ENCODE measurements at places on chromosomes 3 and 15. TPM values are rescaled to one million over a fixed set of nuclear protein-coding genes. Genes with fewer than 3 reads are reported as not detected.

The MST1R gene
- 4.8 TPM for total RNA-seq

The DGKG gene
- total RNA-seq = not detected

The NANOGP8 gene
- total RNA-seq = 31.9 TPM

The PLA1A gene
- not detected for total RNA-seq

The PROS1 gene
- total RNA-seq = 2.5 TPM

The GOLGA8S gene
- total RNA-seq = 0.11 TPM

The CNTN4 gene
- total RNA-seq = 2.2 TPM

The AADACL2 gene
- not detected for total RNA-seq

The FANCI gene
- total RNA-seq = 115 TPM

The FOXL2NB gene
- total RNA-seq = 7.9 TPM

DNA sequence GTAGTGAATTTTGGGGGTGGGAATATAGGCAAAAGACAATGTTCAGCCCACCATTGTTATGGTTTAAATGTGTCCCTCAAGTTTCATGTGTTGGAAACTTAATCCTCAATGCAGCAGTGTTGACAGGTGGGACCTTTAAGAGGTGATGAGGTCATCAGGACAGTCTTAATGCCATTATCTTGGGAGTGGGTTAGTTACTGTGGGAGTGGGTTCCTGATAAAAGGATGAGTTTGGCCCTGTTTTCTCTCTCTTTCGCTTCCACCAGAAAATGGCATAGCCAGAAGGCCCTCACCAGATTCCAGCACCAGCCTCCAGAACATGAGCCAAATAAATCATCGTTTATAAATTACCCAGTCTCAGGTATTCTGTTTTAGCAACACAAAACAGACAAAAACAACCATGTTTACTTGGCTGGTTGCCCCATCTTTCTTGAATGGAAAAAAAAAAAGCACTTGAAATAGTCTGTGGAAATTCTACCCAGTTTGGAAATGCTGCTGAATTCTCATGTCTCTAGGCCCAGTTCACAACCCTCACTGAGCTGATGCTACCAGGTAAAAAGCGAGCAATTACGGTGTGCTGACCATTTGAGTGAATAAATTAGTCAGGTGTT lies 31.0 kb upstream of the MFSD1 start:
- peaks cover 7% of the 10 kb centered on the region for H3K4me1 ChIP-seq
- H3K27ac ChIP-seq = no peak overlapping the region
- H3K36me3 ChIP-seq = no peaks in the 10 kb centered on the region

DNA sequence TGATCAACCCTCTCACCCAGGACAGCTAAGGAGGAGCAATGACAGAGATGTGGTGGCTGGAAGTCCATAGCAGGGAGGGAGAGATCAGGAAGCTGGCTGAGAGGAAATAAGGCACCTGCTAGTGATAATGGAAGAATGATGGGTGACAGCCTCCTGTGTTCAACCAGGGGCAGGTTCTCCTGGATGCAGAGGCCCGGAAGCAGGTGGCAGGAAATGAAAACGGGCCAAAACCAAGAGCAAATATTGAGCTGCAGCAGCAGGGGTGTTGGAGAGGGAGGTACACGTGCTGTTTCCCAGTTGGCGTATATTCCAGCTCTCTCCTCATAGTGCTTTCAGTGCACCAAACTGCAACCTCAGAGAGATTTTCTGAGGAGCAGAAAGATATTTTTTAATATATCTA lies 213.4 kb upstream of the TBL1XR1 start:
- no peak overlapping the region for H3K4me3 ChIP-seq
- H3K36me3 ChIP-seq = no peaks in the 10 kb centered on the region
- no peak overlapping the region for H3K27ac ChIP-seq
- no peaks in the 10 kb centered on the region for H3K4me1 ChIP-seq
- no peaks in the 10 kb centered on the region for H3K27me3 ChIP-seq

DNA sequence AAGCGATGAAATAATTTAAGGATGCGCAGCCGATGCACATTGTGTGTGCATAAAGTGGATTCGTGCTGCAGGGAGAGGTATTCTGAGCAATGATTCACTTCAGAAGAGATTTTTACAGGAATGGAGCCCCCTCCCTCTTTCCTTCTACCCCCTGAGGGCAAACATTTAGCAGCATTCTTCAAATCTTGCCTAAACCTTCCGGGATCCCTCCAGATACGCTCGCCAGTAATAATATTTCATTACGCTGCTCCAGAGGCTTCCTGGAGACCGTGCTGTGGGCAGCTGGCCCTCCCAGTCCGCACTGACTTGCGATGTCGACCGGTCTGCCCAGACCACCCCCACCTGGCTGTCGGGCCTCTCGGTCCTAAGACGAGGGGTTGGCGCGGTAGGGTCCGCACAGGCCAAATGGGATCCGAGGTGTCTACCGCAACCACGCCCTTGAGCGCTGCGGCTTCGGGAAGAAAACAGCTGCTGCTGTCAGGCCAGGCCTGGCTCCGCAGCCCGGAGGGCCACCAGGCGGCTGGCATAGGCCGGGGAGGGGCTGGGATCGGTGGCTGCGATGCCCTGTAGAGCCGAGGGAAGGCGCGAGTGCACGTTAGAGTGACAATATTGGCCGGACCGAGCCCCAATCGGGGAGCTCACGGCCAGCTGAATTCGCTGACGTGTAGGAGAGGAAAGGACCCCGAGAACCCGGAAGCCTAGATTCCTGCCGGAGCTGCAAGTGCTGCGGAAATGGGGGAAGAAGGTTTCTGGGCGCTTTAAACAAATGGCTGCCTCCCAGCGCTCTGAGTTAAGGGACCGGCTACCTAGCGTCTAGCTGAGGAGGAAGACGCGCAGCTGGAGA lies 14.3 kb downstream of the ZIC4 start:
- peaks cover 96% of the 10 kb centered on the region for H3K27me3 ChIP-seq
- no peaks in the 10 kb centered on the region for H3K36me3 ChIP-seq
- peak; percentile 90 for DNase-seq
- H3K4me1 ChIP-seq = peaks cover 20% of the 10 kb centered on the region
- peak overlapping the region; percentile 46 for H3K4me3 ChIP-seq

- no peak for DNase-seq
- H3K27me3 ChIP-seq = no peaks in the 10 kb centered on the region
- H3K4me1 ChIP-seq = no peaks in the 10 kb centered on the region
- H3K36me3 ChIP-seq = no peaks in the 10 kb centered on the region
- H3K4me3 ChIP-seq = no peak overlapping the region
Measured at GRCh38 chr15:51023499-51023898, 71.2 kb downstream of the TNFAIP8L3 start.

DNA sequence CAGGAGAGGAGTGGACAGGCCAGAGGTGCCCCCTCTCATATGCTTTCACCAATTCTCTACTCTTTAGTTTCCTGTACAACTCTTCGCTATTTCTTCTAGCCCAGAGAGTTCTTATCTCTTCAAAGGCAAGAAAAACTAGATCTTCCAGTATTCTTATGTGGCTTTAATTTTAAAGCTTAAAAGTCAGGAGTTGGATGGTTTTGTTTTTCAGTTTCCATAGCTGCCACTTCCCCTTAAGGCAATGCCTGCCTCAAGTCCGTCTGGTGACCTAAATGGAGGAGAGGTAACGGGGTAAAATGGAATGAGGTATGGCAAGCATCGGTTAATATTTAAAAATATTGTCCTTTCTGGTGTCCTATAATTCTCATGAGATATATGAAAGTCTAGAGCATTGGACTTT lies 11.4 kb upstream of the VGLL3 start:
- H3K27me3 ChIP-seq = no peaks in the 10 kb centered on the region

DNA sequence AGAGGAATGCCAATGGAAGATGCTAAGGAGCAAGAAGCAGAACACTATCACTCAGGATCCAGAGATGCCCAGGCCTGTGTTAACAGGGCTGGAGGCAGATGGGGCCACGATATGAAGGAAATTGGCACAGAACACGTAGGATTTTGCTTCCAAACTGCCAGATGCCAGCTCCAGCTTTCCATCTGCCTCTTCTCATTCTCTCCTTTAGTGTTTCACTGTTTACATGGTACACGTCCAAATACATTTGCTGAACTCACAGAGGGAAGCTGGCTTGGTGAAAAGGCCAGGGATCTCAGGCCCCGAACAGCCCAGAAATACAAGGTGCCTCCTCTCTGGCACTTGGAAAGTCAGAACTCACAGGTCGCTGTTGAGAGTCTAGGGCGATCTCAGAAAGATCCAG lies 187.0 kb downstream of the NTRK3 start:
- no peak overlapping the region for H3K4me3 ChIP-seq
- H3K27me3 ChIP-seq = no peaks in the 10 kb centered on the region
- H3K27ac ChIP-seq = no peak overlapping the region
- no peaks in the 10 kb centered on the region for H3K36me3 ChIP-seq

- no peaks in the 10 kb centered on the region for H3K4me1 ChIP-seq
- no peak overlapping the region for H3K27ac ChIP-seq
- no peak overlapping the region for H3K4me3 ChIP-seq
Measured at GRCh38 chr3:23161308-23161707, 41.8 kb upstream of the UBE2E2 start.

DNA sequence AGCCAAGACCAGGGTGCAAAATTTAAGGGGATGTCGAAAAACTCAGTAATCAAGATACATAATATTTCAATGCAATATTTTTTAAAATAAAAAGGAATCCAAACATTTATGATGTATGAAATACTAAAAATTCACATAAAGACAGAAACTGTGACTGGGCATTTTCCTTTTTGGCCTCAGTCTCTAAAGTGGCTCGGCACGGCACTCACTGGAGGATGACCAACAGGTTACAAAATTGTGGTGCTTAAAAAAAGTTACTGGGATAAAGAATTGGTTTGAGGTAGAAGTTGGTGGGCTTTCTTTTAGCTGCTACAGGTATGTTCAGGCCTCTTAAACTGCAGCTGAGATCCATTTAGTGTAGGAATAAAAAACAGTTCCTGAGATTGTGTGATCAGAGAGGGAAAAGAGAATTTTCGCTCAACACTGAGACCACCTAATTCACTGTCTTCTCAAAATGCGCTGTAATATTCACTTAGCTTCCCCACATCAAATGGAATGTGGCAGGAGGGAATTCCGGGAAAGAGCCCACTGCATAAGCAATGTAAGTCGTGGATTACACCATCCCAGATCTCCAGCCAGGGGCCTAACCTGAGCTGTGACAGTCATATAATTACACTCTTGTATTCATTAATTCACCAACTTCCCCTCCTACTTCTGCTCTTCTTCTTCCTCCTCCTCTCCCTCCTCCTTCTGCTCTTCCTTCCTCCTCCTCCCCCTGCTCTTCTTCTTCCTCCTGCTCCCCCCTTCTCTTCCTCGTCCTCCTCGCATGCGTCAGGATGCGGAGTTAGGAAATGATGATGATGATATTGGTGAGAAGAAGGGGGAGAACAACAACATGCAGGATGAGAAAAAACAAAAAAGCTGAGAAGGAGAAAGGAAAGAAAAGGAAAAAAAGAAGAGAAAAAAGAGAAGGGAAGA lies 45.9 kb downstream of the HES1 start:
- H3K4me1 ChIP-seq = peaks cover 12% of the 10 kb centered on the region
- no peak overlapping the region for H3K27ac ChIP-seq
- no peak overlapping the region for H3K4me3 ChIP-seq
- no peaks in the 10 kb centered on the region for H3K27me3 ChIP-seq
- no peak for DNase-seq
- no peaks in the 10 kb centered on the region for H3K36me3 ChIP-seq

DNA sequence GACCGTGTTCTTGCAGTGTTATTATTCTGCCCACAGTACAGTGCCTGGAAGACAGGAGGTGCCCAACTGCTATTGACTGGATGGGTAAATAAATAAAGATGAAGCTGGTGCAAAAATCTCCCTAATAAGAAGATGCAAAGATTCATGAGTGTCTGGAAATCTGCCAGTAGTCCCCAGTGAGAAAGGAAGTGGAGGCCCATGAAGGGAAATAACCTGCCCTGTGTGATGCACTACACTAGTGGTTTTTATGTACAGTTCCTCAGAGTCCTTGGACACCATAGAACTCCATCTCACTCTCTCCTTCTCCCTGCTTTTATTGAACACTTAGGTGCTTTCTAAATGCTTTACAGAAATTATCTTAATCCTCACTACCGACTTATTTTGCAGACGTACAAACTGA lies 8.3 kb upstream of the SUCLG2 start:
- no peaks in the 10 kb centered on the region for H3K36me3 ChIP-seq
- no peak overlapping the region for H3K27ac ChIP-seq
- no peaks in the 10 kb centered on the region for H3K27me3 ChIP-seq
- H3K4me3 ChIP-seq = no peak overlapping the region
- DNase-seq = no peak
- H3K4me1 ChIP-seq = no peaks in the 10 kb centered on the region

- no peak overlapping the region for H3K27ac ChIP-seq
- H3K4me1 ChIP-seq = no peaks in the 10 kb centered on the region
- no peaks in the 10 kb centered on the region for H3K27me3 ChIP-seq
- DNase-seq = no peak
- peaks cover 5% of the 10 kb centered on the region for H3K36me3 ChIP-seq
Measured at GRCh38 chr3:19473971-19474580, 325.8 kb downstream of the KCNH8 start.

DNA sequence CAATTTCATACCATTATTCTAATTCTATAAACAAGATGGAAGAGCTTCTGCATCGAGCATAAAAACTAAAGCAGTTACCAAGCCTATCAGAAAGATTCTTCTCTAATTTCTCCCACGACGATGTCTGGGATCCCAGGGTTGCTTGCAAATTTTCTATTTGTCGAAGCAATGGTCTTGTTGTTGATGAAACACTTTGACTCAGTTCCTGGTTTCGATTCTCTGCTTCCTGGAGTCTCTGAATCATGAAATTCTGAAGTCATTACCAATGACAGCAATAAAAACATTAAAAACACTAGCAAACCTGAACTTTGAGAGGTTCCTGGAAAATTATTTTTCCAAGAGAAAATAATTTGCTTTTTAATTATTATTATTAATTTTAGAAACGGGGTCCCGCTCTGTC lies 18.7 kb downstream of the TMF1 start:
- H3K4me1 ChIP-seq = no peaks in the 10 kb centered on the region
- no peak overlapping the region for H3K27ac ChIP-seq
- no peak overlapping the region for H3K4me3 ChIP-seq
- DNase-seq = no peak
- H3K36me3 ChIP-seq = peaks cover 27% of the 10 kb centered on the region
- no peaks in the 10 kb centered on the region for H3K27me3 ChIP-seq

- DNase-seq = no peak
- peaks cover 11% of the 10 kb centered on the region for H3K4me1 ChIP-seq
- no peak overlapping the region for H3K27ac ChIP-seq
- no peaks in the 10 kb centered on the region for H3K27me3 ChIP-seq
Measured at GRCh38 chr3:98730886-98731537, 32.1 kb upstream of the ST3GAL6 start.

DNA sequence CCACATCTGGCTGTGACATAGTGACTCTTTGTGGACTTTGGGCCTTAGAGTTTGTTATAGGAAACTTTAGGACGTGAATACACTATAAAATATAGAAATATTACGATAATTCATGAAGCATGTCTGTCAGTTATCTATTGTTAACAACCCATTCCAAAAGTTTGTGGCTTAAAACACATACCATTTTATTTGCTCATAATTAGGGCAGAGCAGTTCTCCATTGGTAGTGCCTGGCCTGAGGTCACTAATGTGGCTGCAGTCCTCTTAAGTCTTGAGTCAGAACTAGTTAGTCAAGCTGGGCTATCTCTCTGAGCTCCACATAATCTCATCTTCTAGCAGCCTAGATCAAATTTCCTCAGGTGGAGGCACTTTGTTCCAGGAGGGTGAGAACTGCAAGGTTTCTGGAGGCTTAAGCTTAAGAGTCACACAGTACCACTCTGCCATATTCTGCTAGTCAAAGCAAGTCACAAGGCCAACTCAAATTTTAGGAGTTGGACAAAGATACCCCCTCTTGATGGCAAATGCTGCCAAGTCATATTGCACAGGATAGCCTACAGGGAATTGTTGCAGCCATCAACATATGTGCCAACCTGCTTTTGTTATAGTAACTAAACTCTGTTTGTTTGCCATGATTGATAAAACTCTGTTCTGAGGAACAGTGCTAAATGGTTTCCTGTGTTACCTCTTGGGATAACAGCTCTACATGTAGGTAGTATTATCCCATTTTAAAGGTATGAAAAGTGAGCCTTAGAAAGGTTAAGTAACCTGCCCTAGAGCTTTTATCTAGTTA lies 8.7 kb downstream of the ATXN7 start:
- H3K4me1 ChIP-seq = peaks cover 4% of the 10 kb centered on the region
- DNase-seq = no peak
- no peaks in the 10 kb centered on the region for H3K27me3 ChIP-seq
- no peak overlapping the region for H3K27ac ChIP-seq
- H3K36me3 ChIP-seq = no peaks in the 10 kb centered on the region
- H3K4me3 ChIP-seq = no peak overlapping the region

All from H1 (cell line).